ENCODE measurements at places on chromosomes 2 and 18. TPM values are rescaled to one million over a fixed set of nuclear protein-coding genes. Genes with fewer than 3 reads are reported as not detected.

GRCh38 chr2:220114443-220114842 is 487.0 kb downstream of the SLC4A3 start:
- no peak for DNase-seq

DNA sequence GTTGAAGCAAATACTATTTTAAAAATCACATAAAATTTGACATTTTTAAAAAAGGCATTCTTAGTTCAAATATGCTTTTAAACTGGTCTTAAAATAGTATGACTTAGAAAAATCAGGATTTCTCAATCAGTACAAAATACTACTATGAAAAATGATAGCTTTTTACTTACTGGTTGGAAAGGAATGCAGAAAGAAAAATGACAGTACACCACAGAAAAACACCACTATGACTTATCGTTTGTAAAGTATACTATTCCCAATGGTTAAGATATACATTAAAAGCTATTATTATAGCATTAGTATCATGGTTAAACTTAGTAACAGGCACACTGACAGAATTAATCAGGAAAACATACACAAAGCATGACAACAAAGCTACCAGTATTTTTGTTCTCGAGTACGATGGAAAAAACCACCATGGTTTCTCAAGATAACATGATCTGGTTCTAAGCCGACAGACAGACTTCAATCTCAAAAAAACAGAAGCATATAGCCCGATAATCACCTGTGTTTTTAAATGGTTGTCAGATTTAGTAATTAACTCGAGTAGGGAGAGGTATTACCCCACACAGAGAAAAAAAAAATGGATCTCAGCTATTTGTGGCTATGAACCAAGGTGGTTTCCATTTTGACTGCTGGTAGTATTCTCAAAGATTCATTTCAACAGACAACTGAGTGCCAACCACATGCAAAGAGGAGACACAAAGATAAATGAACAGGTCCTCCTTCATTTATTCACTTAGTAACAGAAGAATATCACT is 39.1 kb downstream of the CUL3 start:
- DNase-seq = no peak

GRCh38 chr2:157876066-157876785 is at the start of gene ACVR1:
TSS of gene ACVR1 (minus strand) at chr2:157876330. CDS start at chr2:157799493, 76,837 bp downstream.
- DNase-seq = peak; percentile 90

GRCh38 chr2:240573516-240574385 is 5.5 kb downstream of the RNPEPL1 start:
- no peak for DNase-seq

Gene ATP6V1B1
- 0.39 TPM for total RNA-seq

GRCh38 chr2:121409388-121409787 is 121.3 kb upstream of the RNU4ATAC start:
- no peak for DNase-seq

- DNase-seq = no peak
Measured at GRCh38 chr2:217907266-217907665, 95.5 kb downstream of the TNS1 start.

GRCh38 chr18:63342206-63342605 is 22.6 kb upstream of the BCL2 start:
- peak; percentile 76 for DNase-seq

Gene DHRS9
- total RNA-seq = 4.6 TPM

DNA sequence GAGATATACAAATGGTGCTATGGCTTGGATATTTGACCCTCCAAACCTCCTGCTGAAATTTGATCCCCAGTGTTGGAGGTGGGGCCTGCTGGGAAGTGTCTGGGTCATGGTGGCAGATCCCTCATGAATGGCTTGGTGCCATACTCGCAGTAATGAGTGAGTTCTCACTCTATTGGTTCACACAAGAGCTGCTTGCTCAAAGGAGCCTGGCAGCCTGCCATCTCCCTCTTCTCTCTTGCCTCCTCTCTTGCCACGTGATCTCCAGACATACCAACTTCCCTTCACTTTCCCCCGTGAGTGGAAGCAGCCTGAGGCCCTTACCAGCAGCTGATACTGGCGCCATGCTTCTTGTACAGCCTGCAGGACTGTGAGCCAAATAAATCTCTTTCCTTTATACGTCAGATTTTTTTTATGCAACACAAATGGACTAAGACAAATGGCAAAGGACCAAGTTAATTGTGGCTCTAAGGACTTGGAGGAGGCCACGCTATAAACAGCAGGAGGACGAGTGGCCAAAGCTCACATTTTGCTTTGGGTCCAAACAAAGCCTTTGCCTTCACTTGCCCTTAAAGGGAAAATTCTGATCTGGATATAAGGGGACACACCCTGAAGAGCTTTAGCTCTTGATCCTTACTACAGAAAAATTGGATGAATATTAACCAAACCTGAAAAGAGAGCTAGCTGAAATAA is 214.7 kb downstream of the SS18 start:
- DNase-seq = no peak

DNA sequence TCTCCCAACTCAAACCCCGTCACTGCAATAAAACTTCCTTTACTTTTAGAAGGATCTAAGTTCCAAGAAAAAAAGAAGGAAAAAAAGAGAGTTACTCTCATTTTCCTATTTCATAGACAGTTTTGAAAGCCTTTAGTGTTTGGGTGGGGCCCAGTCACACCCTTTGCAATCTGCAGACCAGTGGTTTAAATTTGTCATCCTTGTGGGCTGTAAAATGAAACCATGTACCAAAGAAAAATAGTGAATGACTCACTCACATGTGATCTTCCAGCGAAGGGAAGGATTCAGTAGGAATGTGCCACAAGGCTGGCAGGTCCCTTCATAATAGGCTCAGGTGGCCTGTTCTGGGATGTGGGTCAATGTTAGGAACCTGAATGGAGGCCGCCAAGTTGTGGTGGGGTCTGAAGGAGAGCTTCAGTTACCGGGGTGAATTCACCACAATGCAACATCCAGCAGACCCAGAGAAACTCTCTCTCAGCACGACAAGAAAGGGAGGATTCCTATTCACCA is 28.3 kb downstream of the ANXA4 start:
- DNase-seq = no peak

Gene MBP
- 631 TPM for total RNA-seq

GRCh38 chr18:56576826-56577573 is 61.4 kb downstream of the TXNL1 start:
- DNase-seq = no peak
